ENCODE measurements at places on chromosomes 12 and 14.

DNA sequence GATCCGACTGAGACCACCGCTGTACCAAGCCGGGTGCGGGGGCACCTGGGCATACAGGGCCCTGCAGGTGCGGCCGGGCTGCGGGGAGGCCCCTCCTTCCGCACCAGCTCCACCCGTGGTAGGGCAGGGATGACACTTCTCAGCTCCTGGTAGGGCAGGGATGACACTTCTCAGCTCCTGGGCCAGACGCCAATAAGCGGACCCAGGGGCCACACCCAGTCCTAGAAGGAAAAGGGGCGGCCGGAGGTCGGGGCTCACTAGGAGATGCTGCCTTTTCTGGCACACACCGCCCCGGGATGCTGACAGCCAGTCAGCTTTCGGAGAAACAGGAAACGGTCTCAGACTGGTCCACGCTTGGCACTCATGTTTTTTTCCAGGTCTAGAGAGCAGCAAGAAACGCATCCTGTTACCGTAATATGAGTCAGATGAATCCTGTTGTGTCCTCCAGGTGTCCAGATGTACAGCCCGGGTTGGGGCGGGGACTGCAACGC lies 34.8 kb downstream of the NFKBIA start:
- no peak for DNase-seq

DNA sequence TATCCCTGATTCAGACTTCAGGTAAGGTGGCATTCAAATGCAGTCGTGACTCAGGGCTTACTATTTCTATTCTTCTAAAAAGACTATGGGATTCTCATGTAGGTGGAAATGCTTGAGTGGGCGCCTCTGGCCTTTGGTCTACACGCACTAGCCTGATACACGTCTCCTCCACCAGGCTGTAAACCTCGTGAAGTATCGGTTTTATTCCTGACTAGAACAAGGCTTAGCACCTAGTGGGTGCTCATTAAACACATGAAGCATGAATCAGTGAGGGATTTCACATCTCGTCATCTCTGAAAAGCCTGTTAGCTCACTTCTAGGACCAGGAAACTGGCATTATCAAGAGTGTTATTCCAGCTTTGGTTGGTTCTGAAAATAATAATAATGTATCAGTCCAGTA lies 17.7 kb upstream of the HNF1A start:
- no peak for DNase-seq

DNA sequence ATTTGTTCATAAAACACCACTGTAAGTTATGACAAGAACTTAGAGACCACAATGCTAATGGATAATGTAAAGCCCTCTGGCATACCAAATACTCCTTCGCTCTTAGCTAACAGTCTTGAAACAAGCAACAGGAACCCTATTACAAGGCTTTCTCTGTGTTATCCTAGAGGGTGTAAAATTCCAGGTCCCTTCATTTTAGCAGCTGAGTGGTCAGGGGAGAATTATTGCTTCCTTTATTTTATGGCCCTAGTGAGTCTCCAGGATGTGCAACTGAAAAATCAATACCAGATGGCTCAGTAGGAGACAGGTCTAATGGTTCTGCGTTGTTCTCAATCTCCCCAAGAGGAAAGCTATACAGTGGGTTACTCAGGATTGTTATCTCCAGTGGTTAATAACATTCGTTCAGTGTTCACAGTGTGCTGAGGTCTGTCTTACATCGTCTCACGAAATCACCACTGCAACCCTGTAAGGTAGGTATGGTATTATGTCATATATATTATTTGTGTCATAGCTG lies 172.7 kb upstream of the CNOT2 start:
- DNase-seq, result no peak

- DNase-seq, result no peak
Observed at GRCh38 chr14:102979406-102979805, 56.9 kb downstream of the AMN start.

DNA sequence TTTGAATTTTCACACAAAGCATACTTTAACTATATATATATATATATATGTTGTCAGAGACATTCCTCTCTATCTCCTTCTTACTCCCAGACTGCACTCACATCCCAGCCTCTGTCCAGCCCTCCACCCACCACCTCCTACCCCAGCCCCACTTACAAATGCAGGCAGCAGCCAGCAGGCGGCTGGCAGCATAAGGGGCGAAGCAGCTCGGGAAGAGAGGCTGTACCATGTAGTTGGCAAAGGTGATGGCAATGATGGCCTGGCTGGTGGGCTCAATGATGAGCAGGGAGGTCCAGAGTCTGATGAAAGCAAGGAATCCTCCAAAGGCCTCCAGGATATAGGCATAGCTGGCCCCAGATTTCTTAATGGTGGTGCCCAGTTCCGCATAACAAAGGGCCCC lies 2.5 kb downstream of the SLC7A7 start:
- DNase-seq, result no peak

- no peak for DNase-seq
Observed at GRCh38 chr12:129911428-129912049, 7.7 kb upstream of the TMEM132D start.

GRCh38 chr12:67578976-67579661 lies 69.4 kb upstream of the DYRK2 start:
- no peak for DNase-seq

DNA sequence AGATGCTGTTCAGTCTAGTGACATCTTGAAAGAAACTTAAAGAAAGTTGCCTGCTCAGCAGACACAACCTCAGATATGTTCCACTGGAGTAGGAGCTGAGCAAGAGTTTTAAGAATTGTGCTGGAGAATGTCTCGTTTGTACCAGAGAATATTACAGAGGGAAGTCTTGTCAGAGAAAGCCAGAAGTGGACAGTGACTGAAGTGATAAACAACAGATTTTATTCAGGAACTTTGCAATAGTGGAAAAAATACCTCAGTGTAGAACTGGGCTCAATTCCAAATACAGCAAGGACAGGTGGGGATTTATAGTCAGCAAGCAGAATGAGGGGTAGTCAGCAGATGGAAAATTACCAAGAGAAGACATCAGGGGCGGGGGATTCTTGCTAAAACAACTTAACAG lies 18.6 kb downstream of the ZDHHC17 start:
- no peak for DNase-seq

DNA sequence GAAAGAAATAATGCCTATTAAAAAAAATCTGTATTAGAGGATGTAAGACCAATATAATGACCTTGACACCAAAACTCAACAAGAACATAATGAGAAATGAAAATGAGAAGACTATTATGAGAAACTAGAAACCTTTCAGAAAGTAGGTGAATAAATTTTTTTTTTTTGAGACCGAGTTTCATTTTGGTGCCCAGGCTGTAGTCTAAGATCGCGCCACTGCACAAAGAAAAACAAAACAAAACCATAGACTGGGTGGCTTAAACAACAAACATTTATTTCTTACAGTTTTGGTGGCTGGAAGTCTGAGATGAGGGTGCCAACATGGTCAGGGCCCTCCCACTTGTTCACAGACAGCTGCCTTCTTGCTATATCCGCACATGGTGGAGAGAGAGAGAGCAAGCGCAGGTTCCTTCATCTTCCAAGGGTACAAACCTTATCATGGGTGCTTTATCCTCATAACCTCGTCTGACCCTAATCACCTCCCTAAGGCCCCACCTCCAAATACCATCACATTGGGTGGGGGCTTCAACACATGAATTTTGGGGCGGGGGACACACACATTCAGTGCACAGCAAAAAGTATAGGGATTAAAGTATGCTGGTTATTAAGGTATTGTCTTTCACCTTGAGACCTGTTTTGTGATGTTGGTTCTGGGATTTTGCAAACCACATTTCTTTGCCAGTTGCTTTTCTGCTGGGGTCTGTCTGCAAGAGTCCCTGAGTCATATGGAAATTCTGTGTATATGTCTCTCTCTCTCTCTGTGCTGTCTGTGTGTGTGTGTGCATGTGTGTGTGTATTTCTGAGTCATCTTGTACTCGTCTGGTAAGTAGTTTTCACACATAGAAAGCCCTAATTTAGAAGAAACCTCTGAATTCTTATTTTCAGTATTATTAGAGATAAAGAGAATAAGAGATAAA lies 26.2 kb downstream of the ZCRB1 start:
- no peak for DNase-seq

DNA sequence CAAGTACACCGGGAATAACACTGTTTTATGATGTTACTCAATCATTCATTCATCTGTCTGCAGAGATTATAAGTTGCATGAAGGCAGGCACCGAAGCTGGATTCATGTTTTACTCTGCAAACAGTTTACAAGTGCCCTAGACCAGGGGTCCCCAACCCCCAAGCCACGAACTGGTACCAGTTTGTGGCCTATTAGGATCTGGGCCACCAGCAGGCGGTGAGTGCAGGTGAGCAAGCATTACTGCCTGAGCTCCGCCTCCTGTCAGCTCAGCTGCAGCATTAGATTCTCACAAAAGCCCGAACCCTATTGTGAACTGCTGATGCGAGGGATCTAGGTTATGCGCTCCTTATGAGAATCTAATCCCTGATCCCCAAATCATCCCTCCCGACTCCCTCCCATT lies 38.1 kb upstream of the PLXNC1 start:
- DNase-seq, result no peak

GRCh38 chr14:102848830-102849525 lies 71.7 kb downstream of the TRAF3 start:
- DNase-seq, result no peak

- no peak for DNase-seq
Observed at GRCh38 chr12:16939871-16940306, 333.9 kb upstream of the LMO3 start.

- no peak for DNase-seq
Observed at GRCh38 chr12:48993787-48994186, 5.4 kb downstream of the DDN start.

DNA sequence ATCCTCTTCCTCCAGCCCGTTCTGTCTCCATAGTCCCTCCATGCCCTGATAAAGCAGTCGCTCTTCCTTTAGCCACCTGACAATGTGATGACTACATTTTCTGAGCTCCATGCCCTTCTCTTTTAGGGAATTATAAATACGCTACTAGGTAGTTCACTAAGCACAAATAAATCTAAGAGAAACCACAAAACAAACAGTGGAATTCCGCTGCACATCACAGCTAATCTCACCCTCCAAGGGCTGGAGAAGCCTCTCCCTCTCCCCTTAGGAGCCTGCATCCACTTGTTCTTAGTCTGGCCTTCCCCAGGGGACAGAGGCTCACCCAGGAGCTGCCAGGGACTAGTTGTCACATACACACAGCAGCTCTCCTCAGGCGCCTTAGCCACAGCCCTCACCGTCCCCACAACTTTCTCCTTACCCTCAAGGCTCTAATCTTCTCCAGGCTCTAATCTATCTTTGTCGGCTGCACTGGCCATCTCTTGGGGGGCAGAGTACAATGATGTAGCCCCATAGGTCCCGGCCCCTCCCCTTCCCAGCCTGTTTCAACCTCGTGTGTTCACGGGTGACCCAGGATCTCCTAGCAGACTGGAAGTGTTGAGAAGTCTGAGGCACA lies 55.9 kb upstream of the GPR68 start:
- DNase-seq, result no peak

DNA sequence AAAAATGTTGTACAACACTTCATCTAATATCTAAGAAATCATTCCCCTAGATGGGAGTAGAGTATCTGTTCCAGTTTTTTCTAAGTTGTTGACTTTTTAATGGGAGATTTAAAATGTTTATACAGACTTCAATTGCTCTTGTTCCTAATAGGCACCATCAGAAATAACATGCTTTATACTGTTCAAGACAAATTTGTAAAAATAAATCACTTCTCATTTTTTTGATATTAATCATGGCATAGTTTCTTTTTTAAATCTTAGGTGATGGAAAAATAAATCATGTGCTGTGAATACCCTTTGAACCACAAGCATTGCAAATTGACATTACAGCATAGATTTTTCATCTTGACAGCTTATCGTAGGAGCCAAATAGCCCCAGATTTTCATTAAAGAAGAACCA lies 473.5 kb upstream of the MGAT4C start:
- no peak for DNase-seq

DNA sequence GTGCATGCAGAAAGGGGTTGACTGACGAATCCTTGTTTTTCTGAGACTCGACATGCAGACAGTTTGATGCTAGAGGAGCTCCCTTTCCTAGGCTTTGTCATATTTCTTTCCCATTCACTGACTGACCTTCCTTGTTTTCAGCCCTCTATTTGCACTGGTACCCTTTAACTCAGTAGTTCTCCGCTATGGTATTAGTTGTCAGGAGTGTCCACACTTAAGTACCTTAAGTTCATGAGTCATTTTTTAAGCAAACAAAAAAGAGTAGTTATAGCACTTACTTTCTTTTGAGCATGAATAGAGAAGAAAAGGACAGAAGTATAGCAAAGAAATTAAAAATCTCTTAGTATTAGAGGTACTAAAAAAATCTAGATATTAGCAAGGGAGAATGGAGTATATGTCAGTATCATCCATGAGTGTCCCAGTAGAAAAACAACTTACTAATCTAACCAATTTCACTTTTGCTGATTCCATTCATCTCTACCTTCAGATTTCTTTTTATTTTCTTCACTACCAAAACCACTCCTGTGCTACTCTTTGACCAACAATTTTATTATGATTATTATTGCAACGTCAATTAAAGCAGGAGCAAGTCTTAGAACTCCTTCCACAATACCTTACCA lies 8.3 kb downstream of the ATP2B1 start:
- no peak for DNase-seq

- DNase-seq, result no peak
Observed at GRCh38 chr14:90828642-90829487, 12.6 kb upstream of the TTC7B start.

DNA sequence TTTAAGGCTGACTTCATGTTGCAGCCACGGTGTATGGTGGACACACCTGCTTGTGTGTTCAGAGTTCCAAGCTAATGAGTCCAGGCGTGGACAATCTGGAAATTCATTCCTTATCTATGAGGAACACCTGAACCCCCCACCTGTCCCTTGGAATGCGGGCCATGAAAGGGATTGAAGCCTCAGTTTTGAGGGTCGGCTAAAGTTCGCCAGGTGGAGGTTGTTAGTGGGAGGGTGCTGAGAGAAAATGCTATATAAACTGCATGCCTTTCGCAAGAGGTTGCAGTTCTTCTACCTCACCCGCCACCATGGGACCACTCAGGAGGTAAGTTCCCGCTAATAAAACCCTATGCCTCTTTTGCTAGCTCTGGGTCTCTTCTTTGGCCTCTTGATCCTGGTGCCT lies 348.0 kb downstream of the BCL11B start:
- no peak for DNase-seq

DNA sequence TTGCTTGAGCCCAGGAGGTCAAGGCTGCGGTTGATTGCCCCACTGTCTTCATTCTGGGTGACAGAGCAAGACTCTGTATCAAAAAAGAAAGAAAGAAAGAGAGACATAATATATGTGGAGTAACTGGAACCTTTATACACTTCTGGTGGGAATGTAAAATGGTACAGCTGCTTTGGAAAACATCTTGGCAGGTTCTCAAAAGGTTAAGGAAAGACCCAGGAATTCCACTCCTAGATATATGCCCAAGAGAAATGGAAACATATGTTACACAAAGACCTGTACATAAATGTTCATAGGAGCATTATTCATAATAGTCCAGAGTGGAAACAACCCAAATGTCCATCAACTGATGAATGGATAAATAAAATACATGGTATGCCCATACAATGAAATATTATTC lies 7.2 kb downstream of the RBMS2 start:
- DNase-seq, result no peak
